T-helper 9 cell (primary cell): ENCODE measurements at places on chromosomes 2 and 18.

- DNase-seq: no peak
Observed at GRCh38 chr2:135411646-135412045, 119.4 kb downstream of the ZRANB3 start.

DNA sequence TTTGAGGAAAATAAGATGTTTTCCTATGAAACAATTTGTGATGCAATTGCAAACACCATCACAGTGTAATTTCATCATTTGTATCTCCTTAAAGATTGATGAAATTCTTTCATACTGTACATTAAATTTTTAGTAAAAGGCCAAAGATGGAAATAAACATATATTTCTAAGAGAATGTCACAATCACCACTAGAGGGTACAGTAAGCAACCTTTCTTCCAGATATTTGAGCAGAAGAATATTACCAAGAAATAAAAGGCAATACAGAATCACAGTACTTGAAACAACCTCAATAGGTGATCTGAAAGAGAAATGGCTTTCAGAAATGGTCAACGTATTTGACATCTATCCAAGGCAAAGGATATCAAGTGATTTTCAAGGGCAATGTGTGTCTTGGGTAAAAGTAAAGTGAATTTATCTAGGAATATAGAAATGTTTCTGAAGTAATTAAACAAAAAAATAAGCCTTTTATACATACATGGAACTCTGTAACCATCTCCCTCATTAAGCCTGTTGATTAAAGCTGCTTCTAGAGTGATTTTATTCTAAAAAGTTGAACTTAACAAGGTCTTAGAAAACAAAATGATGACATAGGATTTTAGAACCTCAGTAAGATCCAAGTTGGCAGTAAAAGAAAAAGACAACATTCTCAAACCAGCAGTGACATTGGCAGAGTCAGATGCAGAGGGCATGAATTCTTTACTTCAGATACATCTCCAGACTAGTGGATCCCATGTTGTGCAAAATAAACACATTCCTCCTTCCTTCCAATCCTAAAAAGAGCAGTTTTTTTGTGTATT lies 90.3 kb upstream of the SESTD1 start:
- DNase-seq: no peak

DNA sequence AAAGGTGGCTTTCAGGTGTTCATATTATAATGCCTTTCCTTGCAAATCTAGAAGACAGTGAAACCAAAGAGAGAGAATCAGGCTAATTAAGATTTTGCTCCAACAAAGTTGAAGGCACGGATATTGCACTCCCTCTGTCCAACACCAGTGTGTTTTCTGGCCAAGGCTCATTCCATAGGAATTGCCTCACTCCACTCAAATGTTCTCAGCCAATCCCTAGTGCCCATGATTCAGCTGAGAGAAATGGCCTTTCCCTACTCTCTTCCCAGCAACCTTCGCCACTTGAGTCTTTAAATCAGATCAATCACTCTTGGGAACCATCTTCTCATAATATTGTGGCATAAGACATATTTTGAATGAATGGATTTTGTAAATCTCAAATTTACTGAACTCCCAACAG lies 768.2 kb upstream of the ACVR2A start:
- no peak for DNase-seq

DNA sequence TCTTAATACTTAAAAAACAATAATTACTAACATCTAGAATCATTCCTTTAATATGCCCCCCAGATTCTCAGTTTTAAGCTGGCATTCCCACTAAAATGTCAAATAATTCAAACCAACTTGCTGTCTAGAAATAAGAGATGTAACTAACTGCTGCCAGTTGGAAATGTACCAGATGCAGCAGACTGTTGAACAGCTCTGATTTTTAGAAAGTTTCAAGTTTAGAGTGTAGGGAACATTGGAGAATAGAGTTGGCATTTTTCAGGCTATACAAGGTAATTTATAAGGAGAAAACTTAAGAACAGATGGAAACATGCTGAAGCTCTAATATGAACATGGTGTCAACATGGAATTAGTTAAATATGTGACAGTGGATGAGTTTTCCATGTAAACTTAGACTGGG lies 101.4 kb downstream of the PTRHD1 start:
- no peak for DNase-seq

DNA sequence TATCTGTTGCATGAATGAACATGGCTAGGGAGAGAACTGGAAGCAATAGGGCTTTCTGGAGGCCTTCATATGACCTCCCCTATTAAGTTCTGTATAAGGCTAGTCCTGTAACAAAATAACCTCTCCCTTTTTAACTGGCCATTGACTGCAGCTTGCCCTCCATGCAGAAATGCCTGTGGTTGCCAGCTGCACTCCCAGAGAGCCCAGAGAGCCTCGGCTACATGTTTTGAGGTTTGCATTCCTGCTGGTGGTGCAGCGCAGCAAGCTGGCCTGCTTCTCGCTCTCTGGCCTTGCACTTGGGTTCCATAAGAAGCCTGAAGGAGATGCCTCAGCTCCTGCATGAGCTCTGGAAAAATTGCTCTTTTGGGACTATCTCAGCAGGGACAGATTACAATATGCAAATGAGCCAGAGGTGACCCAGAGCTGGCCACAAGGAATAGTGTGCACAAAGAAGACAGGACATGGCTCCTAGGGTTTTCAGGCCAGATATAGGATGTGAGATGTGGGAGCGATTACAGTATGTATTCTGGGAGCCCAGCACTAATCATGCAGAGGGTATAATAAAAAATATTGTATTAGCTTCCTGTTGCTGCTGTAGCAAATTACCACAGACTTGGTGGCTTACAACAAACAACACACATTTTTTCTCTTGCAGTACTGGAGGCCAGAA lies 186.7 kb downstream of the INSIG2 start:
- DNase-seq: no peak

DNA sequence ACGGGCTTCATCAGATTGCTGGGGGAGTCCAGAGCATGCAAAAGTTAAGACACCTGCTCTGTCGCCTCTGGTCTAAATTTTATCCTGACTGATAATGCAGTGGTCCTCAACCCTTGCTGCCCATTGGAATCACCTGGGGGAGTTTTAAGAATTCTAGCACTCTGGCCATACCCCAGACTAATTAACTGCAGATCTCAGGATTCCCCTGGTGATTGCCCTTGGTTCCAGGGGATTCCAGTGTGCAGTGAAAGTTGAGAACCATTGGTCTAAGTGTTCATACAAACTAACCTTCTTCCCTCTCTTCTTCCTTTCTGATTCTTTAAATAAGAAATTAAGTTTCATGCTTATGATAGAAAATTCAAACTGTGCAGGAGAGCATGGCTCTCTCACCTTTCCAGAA lies 105.7 kb upstream of the MGAT5 start:
- DNase-seq: no peak

DNA sequence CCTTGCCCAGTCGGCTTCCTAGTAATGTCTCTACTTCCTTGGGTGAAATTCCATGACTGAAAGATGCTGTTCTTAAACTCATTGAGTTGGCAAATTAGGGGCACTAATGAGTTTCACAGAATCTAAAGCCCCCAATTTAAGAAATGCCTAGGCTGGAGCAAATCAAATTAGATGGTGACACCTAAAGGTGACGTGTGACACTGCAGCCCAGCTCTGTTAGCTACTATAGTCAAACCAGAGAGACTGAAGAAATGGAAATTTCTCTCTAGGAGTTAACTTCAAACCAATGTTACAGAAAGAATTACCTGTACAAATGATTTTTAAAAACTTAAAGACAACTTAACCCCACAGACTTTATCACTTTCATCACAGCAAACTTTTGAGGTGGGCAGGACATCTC lies 37.2 kb downstream of the LCT start:
- no peak for DNase-seq

GRCh38 chr2:138267902-138268254 lies 233.7 kb upstream of the SPOPL start:
- DNase-seq: no peak

DNA sequence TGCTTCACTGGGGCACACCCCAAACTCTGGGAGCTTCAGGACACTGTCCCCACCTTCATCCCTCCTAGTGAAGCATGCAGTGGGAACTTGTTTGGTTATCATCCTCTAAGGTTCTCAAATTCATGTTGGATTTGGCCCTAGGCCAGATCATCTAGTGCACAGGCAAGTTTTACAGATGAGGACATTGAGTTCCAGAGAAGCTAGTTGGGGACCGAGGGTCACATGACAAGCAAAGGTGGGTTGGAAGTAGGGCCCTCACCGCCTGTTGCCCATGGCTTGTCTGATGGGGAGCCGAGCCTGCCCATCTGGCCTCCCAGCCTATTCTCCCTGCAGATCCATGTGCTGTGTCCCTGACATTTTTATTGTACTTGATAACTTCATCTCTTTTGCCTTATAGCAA lies 2.8 kb downstream of the PRKCE start:
- no peak for DNase-seq

DNA sequence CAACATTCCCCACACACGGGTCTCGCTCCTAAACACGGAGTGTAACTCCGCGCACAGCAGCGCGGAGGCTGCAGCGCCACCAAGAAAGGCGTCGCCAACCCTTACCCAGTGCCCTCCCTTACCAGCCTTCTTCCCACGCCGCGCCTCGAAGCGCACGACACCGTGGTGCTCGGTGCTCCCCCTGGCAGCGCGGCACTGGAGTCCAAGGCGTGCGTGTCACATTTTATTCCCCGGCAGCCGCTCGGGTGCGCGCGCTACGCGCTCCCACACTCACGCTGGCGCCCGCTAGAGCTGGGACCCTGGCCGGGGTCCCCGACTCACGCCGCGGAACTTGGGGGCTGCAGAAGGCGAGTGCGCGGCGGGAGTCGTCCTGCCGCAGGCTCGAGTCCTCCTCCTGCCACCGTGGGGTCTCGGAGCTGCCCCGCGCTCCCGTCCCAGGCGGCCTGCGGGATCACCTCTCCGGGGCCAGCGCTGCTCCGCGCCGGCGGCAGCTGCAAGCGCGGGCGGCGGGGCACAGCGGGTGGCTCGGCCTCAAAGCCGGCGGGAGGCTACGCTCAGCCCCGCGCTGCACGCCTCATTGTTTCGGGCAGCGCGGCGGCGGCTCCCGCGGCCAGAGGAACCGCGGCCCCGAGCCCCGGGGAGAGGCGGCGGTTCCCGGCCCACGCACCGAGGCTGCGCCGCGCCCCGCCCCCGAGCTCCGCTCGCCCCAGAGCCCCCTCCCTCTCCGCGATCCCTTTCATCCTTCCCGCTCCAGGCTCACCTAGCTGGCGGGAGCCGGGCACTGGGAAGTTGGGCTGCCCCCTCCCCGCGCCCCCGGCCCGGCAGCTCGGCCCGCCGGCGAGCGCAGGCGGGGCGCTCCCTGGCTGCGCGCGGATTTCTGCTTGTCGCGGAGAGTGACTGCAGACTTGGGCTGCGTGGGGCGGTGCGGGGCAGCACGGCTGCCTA lies at the start of gene ST6GAL2:
ST6GAL2 (minus strand) TSS at position 197 of the 945 bp plus-strand sequence. CDS start 42,190 bp downstream, outside the sequence.
- no peak for DNase-seq

GRCh38 chr2:186641132-186641806 lies 51.4 kb downstream of the ITGAV start:
- DNase-seq: no peak

- DNase-seq: no peak
Observed at GRCh38 chr2:193331676-193332075, 1136.9 kb upstream of the TMEFF2 start.

GRCh38 chr2:48292393-48292792 lies 237.6 kb upstream of the STON1 start:
- no peak for DNase-seq

- no peak for DNase-seq
Observed at GRCh38 chr2:172887280-172887679, 151.6 kb downstream of the RAPGEF4 start.

GRCh38 chr2:145741181-145741580 lies 1221.3 kb upstream of the ZEB2 start:
- no peak for DNase-seq

- DNase-seq: no peak
Observed at GRCh38 chr2:156399224-156399949, 36.8 kb upstream of the GPD2 start.
